CD4-positive, alpha-beta T cell treated with Interleukin-1 beta for 1 hour (primary cell): ENCODE measurements at places on chromosomes 6 and 20.
A peak's percentile ranks its signal among the peaks of the same experiment; 100 is the strongest.

DNA sequence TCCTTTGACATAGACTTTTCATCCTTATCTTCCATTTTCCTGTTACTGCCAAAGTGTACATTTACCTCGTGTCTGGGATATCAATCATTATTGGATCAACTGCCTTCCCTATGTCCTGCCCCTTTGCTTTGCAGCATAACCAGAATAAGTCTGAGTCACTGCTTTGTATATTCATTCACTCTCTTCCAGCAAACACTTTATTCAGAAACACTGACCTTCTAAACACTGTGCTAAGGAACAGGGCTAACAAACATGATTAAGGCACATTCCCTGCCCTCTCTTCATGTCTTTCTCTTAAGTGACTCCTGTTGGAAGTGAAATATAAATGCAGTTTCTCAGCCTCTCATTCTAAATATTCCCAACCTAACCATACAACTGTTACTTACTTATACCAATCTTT is 66.9 kb downstream of the COL19A1 start:
- DNase-seq = no peak

- no peak for DNase-seq
Observed at GRCh38 chr6:116445102-116445501, 16.1 kb upstream of the CALHM6 start.

- no peak for DNase-seq
Observed at GRCh38 chr6:23870496-23870895, 255.5 kb upstream of the NRSN1 start.

GRCh38 chr20:25215521-25215920 is 20.0 kb downstream of the ENTPD6 start:
- no peak for DNase-seq

GRCh38 chr6:144561455-144562043 is 276.4 kb downstream of the UTRN start:
- no peak for DNase-seq

- DNase-seq = no peak
Observed at GRCh38 chr6:156347246-156347645, 429.9 kb upstream of the ARID1B start.

GRCh38 chr6:165662041-165662748 is 846 bp downstream of the PDE10A start:
- DNase-seq = no peak

- peak; percentile 6 for DNase-seq
Observed at GRCh38 chr6:82246370-82246769, 1.2 kb downstream of the IBTK start.
